ENCODE measurements at places on chromosomes 1 and 21.
A peak's percentile ranks its signal among the peaks of the same experiment; 100 is the strongest.

DNA sequence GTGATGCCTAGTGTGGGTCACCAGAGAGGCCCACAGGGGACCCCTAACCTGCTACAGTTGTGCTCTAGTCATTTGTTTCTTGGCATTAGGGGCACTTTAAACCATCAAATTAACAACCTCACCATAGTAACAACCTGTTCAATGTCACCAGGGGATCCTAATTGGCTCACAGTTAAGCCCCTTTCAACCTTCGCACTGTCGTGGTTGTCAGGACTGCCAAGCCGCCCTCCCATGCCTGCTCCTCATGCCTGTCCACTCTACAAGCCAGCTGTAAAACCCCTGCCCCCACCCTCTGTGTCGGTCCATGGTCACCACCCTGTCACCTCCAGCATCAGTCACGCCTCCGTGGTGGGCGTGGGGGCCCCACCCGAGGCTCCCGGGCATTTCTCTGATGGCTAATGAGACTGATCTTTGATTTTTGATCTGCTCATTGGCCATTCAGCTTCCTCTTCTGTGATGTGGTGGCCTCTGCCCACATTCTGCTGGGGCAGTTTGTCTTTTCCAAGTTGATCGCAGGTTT is 96.6 kb downstream of the WDR4 start:
- no peak for DNase-seq

DNA sequence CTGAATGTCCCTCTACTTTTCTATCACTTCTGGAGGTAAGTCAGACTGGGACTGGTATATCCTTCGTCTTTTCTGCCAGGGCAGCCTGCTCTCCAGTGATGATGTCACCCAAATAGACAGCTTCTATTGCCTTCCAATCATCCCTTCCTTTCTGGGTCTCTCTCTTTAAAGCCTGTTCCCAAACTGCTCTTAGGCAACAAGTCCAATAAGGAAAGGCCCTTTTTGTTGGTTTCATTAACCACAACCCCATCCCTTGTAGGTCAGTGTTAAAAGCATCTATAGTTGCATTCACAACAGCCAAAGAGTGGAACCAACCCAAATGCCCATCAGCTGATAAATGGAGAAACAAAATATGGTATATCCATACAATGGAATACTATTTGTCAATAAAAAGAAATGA is 114.4 kb downstream of the CNIH3 start:
- no peak for DNase-seq

DNA sequence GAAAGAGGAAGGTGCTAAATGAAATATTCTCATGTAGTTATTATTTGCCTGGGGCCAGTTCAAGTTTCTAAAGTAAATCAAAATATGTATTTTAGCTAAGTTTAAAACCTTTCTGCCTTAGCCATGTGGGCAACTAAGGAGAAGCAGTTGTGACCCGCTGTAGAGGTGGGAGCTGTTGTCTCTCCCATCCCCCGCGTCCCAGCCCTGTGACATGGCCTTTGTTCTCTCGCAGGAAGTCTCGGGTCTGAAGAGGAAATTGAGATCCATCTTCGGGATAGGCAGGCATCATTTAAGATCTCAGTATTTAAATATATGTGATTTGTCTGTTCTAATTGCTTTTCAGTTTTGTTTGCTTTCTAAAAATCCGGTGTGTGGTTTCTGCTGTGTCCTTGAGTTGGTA is 121.5 kb downstream of the CAMTA1 start:
- no peak for DNase-seq

DNA sequence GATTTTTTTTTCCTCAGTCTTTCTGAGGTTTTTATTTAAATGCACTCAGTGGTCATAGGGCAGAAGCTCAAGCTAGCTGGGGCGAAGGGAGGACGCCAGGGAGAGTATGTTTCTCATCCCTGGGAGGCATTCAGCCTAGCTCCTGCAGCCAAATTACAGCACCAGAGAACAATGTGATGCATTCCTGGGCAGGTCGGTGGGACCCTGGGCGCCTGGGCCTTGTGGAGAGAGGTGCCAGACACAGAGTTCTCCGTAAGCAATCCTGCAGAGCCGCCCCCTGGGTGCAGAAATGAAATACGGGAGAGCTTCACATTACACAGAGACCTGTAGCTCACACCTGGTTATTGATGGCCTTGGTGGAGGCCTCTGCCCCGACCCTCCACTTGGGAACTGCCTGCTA is 15.5 kb downstream of the WNT2B start:
- no peak for DNase-seq

DNA sequence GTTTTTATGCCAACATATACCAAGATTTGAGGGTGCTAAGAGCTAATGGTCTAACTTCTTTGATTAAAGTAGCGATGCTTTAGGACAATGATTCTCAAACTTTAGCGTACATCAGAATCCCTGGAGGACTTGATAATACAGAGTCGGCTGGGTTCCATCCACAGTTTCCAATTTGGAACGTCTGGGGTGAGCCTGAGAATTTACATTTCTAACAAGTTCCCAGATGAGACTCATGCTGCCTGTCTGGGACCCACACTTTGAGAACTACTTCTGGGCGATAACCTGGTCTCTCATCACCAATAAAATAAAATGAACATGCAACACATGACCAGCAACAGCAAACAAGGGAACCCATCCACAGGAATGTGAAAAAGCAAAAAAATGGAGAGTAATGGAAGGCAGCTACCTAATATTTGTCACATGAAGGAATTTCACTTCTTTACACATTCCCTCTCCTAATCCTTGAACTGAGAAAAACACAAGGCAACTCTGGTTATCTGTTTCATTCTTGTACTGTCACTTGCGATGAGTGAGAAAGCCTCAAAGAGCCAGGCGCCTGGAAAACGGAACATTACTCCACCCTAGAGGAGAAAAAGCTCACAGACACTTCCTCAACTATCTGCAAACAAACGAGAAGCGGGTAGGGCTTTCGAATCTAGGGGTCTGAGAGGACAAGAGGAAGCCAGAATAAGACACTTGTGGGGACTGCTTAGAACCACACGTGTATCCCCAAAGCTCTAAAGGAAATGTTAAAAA is 14.0 kb downstream of the HSF2BP start:
- no peak for DNase-seq

DNA sequence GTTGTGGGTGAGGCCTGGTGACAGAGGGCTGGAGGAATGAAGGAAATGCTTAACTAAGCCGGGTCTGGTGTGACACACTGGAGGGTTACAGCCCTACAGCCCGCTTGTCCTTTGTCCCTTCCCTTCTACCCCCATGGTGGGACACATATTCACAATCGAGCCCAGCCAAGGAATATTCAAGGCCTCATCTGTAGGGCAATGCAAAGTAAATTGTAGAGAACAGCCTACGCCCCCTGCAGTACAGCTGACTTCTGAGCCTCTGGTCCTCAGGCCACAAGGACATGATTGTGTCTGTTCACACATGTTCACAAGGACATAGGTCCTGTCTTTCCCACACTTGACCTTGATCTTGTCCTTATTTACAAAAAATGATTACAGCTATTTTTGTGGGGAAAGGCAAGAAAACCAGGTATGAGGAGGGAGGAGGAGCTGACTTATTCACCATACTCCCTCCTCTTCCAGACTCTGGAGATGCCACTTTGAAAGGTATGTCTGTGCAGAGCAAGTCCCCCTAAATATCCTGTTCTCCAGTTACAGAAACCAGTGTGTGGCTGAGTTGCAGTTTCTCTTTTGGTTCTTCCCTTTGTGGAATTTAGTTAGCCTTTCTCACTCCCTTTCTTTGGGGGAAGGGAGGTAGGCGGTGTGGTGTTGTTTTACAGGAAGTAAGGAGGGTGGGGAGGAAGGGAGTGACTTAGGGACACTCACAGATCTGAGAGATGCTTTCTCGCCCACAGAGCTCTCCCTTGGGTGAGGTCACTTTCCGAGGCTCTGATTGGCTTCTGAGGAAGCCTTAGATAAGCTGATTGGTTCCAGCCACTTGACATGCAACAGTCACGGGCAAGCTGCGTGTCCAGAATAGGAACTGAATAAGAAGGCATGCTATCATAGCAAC is 14.6 kb downstream of the POLR3GL start:
- DNase-seq: peak; percentile 97

DNA sequence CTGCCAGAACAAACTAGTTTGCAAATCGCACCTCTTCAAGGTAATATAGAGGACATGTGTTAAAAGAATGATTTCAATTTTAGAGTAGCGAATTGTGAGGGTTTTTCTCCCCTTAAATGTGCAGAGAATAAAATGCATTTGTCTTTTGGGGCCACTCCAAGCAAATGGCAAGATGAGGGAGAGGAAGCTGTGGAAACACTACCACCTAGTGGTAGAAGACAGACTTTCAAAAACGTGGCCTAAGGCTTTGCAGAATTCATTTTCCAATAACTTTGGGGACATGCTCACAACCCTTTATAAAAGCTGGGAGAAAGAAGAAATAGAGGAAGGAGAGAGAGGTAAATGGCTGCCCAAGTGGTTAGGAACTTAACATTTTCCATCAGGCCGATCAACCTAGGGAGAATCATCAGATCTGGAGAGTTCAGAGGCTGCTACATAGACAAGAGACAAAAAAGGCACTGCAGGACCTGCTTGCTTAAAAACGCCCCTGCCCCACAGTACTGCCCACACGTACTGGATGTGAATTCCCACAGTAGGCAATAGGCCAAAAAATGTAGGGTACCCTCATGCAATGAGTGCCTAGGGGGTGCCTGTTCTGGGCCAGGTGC is 15.7 kb upstream of the RCAN1 start:
- DNase-seq: peak; percentile 71

GRCh38 chr1:65759516-65759915 is 33.2 kb upstream of the PDE4B start:
- no peak for DNase-seq

DNA sequence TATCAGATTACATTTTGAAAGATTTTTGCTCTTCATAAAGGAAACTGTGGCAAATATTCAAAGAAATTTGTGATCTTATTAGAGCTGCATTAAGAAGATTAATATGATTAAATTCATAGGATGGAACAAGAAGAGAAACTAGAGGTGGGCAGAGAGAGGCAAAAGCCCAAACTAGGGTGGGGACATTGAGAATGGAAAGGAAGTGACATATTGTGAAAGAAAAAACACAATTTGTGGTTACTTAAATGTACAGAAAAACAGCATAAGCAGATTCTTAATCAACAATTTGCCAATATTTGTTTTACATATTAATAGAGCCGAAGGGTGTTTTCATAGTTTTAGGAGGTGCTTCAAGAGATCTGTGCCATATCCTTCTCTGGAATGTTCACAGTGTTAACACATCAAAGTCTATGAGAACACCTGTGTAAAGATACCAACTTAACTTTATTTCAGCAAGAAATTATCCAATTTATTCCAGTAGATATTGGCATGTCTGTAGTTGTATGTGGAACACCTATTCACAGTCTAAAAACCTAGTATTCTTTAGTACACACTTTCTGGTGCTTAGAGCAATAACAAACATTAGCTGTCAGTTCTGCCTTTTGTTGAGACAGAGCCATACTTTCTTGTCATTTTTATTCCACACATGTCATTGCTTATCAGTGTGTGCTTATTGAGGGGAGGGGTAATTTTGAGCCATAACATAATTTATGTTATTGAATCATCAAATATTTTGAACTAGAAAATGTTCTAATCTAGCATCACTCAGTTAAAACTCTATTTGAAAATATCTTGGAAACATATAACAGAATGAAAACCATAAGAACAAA is 401.5 kb downstream of the PTPRC start:
- DNase-seq: no peak

- DNase-seq: peak; percentile 78
These were observed 177.1 kb upstream of the RAB4A start for GRCh38 chr1:229093609-229094336.

- DNase-seq: no peak
These were observed 94.8 kb upstream of the KIAA0040 start for GRCh38 chr1:175287377-175287776.

DNA sequence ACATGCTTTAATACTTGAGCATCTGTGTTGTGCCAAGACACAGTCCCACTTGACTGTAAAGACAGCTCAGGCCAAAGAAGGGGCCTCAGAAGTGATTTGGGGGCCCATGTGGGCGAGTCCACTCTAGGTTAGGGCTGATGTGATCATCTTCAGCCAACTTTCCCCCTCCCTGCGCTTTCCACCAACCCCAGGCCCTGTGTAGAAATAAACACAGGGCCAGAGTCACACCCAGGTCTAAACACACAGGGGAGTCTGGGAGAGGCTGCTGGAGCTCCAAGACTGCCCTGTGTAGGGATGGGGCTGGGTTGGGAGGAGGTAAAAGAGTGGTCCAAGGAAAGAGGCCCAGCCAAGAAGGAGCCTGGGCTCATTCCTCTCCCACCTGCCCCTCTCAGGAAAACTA is 2.5 kb upstream of the WNT2B start:
- no peak for DNase-seq

GRCh38 chr1:63362578-63362977 is 4.8 kb upstream of the ALG6 start:
- DNase-seq: no peak

GRCh38 chr21:45449658-45450422 is 44.9 kb downstream of the COL18A1 start:
- no peak for DNase-seq

DNA sequence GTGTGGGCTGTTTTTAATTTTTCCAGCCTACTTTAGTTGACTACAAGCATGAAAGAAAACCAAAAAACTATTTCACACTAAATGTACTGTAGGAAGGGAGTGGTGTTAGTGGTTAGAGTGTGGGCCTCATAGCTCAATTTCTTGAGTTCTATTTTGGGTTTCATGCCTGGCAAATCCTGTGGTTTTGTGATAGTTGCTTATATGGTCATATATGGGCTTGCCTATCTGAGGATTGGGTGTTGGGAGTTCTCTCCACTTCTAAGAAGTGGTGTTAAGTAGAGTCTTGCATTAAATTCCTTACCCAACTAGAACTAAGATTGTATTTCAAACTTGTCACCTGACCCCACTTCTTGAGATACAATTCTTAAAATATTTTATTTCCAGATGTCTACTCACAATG is 37.8 kb upstream of the COL11A1 start:
- no peak for DNase-seq

GRCh38 chr1:914131-914890 is 9.4 kb upstream of the SAMD11 start:
- DNase-seq: no peak

GRCh38 chr1:175002910-175003517 is 3.3 kb downstream of the CACYBP start:
- DNase-seq: no peak

DNA sequence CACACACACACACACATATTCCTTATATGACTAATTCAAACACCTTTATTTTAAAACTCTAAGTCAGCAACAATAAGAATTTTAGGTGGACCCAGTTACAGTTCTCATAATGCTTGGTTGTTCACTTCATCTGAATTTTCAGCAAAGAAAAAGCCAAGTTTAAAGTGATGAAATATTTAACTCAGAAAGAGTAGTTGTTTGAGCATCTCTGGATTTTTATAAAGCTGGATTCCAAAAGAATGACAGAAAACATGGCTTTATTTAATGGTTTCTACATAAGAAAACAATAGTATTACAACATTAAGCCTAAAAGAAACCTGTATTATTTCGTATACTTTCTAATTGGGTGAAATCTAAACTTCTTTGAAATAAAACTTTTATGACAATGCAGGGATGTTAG is 54.2 kb upstream of the ADAMTS5 start:
- no peak for DNase-seq

DNA sequence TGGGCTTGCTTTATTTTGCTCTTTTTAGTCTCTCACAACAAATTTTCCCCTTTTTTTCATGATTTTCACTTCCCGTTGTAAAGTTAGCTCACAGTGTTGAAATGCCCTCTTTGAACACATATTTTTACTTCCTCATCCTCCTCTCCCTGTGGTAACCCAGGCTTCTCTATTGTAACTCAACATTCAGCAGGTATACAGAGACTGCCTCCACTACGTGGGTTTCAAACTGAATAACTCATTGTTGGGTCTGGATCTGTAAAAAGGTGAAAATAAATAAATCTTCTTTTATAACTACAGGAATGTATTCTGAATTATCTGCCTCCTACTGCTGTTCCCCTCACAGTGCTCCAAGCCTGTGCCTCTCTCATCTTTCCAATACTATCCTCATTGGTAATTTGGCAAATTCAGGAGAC is 166.4 kb downstream of the RUNX1 start:
- no peak for DNase-seq

All from LoVo (cell line).